ENCODE measurements at places on chromosomes 12 and 14. TPM values are rescaled to one million over a fixed set of nuclear protein-coding genes. Genes with fewer than 3 reads are reported as not detected.

Gene NTF3
- total RNA-seq, result not detected

Gene PAX9
- 0.82 TPM for total RNA-seq

Gene METTL1
- 46.5 TPM for total RNA-seq

Gene CFAP251
- 4.2 TPM for total RNA-seq

Gene MYH6
- not detected for total RNA-seq

Gene IGF1
- total RNA-seq, result not detected

Gene PLEKHH1
- 6.7 TPM for total RNA-seq

Gene PRIMA1
- 0.26 TPM for total RNA-seq

Gene LBHD2
- not detected for total RNA-seq

Gene HOXC6
- total RNA-seq, result 52.2 TPM

Gene RPAP3
- total RNA-seq, result 47.3 TPM

Gene TAS2R10
- 0.23 TPM for total RNA-seq

Gene EPYC
- total RNA-seq, result not detected

Gene PZP
- total RNA-seq, result not detected

Gene PMCH
- total RNA-seq, result not detected

Gene PITPNM2
- 26.4 TPM for total RNA-seq

DNA sequence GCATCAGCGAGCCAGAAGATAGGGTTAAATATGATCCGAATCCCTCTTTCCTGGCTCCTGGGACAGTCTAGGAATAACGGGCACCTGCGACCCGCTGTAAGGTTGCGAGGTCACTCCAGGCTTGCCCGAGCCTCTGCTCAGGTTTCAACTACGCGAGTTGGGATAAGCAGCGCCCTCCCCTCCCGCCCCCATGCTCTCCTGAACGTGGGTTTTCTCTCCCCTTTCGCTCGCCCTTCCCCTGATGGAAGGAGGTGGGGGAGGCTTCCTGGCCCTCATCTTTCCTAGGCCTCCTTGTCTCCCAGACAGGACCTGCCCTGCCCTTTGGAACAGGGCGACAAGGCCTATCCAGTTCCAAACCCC is 753 bp upstream of the ATP5MC2 start:
- no peak for DNase-seq

GRCh38 chr14:85423889-85424288 is 106.1 kb upstream of the FLRT2 start:
- no peak for DNase-seq

- DNase-seq, result no peak
Measured at GRCh38 chr12:132422381-132423043, 67.4 kb upstream of the FBRSL1 start.

GRCh38 chr12:39533951-39534350 is 85.7 kb downstream of the ABCD2 start:
- no peak for DNase-seq

- no peak for DNase-seq
Measured at GRCh38 chr12:62767946-62768345, 167.0 kb downstream of the PPM1H start.

GRCh38 chr12:79522257-79522988 is 168.3 kb downstream of the PAWR start:
- DNase-seq, result no peak

GRCh38 chr12:47672068-47672467 is 33.8 kb downstream of the RPAP3 start:
- no peak for DNase-seq

- no peak for DNase-seq
Measured at GRCh38 chr12:52423661-52424500, 10.3 kb downstream of the KRT75 start.

GRCh38 chr12:126781593-126781992 is 1485.4 kb upstream of the TMEM132C start:
- DNase-seq, result no peak

DNA sequence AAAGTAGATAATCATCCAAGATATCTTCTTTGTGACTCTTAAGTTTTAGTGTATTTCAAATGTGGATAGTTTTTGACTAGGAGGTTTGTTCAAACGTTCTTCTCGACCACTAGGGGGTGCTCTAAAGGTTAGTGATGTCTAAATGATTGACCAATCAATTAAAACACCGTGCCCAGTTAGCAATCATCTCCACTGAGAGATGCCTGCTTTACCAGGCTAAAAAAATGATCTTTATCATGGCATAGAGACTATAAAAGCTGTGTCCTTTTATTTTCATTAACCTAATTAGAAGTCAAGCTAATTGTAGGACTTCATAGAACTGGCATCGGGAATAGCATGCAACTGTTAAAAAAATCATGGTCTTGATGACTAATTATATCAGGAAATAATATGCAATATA is 153.9 kb downstream of the PRKCH start:
- DNase-seq, result no peak

DNA sequence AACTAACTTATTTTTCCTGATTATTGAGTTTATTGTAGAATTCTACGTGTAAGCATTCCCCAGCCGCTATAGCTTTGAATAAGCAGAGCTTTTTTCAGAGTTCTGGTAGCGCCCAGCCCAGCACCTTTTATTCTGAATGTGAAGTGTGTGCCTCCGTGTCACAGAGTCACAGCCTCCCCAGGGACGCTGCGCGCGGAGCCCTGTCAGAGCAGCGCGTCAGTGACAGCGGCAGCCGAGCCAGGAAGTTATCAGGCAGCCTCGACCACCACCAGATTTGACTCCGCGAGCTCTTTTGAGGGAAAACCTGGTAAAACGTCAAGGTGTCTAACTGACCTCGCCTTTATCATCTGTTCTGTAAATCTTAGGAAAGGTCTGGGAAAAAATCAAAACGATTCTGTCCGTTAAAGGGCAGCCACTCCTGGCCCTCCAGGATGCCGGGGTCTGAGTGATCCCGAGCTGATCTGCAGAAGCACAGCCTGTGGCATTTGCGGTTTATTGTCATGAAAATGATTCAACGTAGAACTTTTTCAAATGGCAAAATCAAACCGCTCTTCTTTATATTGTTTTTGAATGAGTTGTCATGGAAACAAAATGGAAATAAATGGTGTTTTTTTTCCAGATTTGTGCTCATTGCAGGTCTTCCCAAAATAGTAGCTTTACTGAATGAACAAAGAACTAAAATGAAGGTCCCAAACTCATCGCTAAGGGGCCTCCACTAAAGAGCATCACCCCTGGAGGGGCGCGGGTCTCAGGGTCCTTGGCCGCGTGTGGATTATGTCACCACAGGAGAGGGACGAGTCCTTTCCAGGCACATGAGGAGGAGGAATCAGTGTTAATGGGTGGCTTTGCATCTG is 43.1 kb upstream of the MMP17 start:
- DNase-seq, result no peak

DNA sequence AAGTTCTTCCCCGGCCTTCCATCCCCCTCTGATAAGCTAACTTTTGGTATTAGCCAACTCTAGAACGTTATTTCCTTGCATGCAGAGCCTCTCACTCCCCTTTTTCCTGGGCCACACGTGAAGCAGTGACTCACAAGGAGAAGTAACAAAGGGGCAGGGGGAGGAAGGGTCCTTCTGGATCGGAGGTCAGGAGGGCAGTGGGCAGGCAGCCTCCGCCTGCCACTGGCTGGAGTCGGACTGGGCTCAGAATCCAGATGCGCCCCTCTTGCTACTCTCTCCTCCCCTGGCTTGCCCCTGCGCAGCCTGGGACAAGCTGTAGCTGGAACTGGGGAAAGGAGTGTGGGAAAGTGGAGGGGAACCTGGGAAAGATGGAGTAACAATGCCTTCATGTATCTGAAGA is 55.0 kb downstream of the TPCN1 start:
- DNase-seq, result no peak

GRCh38 chr12:56490360-56490759 is 2.4 kb upstream of the GLS2 start:
- no peak for DNase-seq

DNA sequence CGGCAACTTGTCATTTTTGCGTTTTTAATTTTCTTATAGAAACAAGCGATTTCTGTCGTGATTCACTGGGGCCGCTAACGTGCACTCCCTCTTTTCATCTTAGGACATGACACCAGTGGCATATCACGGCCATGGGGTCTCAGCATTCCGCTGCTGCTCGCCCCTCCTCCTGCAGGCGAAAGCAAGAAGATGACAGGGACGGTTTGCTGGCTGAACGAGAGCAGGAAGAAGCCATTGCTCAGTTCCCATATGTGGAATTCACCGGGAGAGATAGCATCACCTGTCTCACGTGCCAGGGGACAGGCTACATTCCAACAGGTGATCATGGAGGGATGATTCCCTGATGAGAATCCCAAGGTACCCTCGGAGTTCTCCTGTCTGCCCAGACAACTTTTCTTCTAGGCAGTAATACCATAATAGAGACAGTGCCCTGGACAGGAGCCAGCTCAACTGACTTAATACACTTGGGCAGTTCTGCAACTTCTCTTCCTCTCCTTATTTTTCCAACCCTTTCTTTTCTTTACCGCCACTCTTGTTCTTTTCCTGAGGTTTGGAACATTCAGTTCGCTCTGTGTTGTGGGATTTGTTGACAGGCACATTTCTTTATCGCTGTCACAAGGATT is 821 bp downstream of the TMEM106C start:
- no peak for DNase-seq

DNA sequence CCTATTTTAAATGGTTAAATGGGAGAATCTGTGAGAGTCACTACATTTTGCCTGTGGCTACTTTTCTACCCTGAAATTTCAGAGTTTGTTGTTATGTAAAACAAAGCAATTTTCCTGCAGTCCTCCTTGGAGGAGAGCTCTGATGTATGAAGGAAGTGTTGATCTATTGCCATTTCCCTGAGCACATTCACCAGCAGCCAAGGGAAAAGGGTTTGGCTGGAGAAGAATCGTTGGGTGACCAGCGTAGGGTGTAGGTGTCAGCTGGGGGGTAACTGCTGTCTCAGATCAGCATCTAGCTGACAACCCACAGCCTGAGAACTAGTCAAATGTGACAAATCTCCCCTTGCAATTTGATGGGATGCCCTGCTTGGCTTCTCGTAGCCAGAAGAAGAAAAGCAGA is 230.5 kb downstream of the PDZRN4 start:
- no peak for DNase-seq

DNA sequence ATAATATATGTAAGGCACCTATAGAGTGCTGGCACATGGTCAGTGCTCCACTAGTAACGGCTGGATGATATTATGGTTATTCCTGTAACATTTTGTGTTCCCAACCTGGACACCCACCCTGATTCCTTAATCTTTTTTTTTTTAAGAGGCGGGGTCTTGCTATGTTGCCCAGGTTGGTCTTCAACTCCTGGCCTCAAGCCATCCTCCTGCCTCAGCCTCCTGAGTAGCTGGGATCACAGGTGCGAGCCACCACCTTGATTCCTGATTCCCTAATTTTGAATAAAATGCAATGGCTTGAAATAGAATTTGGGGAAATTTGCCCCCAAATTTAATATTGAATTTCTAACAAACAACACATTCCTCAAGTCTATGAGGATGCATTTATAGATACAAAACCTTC is 7.4 kb downstream of the C14orf93 start:
- DNase-seq, result no peak

- DNase-seq, result no peak
Measured at GRCh38 chr14:64069634-64070359, 217.0 kb downstream of the SYNE2 start.

- no peak for DNase-seq
Measured at GRCh38 chr12:98828802-98829600, 183.9 kb downstream of the APAF1 start.

- no peak for DNase-seq
Measured at GRCh38 chr14:29576927-29577326, 350.7 kb downstream of the PRKD1 start.

DNA sequence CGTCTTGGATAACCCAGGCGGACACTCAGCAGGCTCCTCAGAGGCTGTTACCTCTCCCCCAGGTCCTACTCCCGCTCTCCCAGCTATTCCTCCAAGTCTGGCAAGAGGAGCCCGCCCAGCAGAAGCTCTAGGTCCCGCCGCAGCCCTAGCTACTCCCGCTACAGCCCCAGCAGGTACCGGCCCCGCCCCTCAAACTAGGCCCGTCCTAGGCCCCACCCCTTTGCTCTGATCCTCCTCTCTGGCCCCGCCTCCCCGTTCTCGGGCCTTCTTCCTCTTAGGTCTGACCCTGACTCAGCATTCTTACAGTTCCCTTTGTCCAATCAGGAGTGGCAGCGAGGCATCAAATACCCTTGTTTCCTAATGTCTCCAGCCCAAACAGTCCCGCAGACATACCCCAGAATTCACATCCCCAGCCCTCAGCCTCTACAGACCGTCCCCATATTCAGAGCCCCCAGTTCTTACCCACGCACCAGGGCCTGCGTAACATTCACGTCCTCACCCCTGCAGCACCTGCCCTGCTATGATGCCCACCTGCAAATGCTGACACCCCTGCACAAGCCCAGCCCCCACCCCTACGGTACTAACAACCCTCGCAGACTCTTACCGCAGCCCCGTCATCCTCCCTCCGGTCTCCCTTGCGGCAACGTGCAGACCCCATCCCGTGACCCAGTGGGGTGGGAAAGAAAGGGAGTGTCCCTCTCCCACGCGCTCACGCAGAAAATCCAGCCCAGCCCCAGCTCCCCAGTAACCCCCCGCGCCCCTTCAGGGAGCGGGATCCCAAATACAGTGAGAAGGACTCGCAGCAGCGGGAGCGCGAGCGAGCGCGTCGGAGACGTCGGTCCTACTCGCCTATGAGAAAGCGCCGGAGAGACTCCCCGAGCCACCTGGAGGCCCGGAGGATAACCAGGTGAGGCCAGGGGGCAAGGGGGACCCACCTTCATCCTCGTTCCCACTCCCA is 25.0 kb upstream of the HSPB8 start:
- DNase-seq, result no peak

- DNase-seq, result no peak
Measured at GRCh38 chr14:101501341-101501740, 60.0 kb upstream of the DIO3 start.

GRCh38 chr14:98956661-98957060 is 315.3 kb downstream of the BCL11B start:
- DNase-seq, result no peak

DNA sequence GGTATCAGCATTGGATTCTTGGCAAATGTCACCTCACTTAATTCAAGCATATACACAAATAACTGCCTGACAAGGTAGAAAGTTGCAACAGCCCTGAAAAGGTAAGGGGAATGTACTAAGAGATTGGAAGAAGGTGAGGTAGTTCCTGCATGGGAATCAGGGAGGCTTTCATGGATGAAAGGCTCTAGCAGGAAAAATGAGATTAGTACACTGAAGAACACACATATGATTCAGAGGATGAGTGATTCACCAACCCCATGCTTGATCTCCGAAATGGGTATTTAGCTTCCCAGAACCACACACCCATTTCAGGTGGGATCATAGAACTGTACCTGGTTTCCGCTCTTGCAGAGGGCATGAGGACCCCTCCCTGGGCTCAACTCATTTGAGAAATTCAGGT is 65.8 kb downstream of the PAH start:
- no peak for DNase-seq

- no peak for DNase-seq
Measured at GRCh38 chr14:60169722-60170121, 4.5 kb upstream of the DHRS7 start.

Data from Panc1 (cell line).